ENCODE measurements at places on chromosomes 6 and 20. TPM values are rescaled to one million over a fixed set of nuclear protein-coding genes. Genes with fewer than 3 reads are reported as not detected.
A peak's percentile ranks its signal among the peaks of the same experiment; 100 is the strongest.

The CRYBG1 gene
- 0.07 TPM for total RNA-seq

The SNAP25 gene
- 9.2 TPM for total RNA-seq

The GNAS-AS1 gene
- total RNA-seq: 3.8 TPM

The GRM4 gene
- not detected for total RNA-seq

The RIPPLY2 gene
- total RNA-seq: 0.66 TPM

The CCDC170 gene
- total RNA-seq: 0.25 TPM

The SLC44A4 gene
- total RNA-seq: 0.32 TPM

The TCF21 gene
- total RNA-seq: not detected

DNA sequence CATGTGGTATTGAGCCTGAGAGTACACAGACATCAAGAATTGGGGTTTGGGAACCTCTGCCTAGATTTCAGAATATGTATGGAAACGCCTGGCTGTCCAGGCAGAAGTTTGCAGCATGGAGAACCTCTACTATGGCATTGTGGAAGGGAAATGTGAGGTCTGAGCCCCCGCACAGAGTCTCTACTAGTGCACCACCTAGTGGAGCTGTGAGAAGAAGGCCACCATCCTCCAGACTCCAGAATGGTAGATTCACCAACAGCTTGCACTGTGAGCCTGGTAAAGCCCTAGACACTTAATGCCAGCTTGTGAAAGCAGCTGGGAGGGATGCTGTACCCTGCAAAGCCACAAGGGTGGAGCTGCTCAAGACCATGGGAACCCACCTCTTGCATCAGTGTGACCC lies 658.2 kb downstream of the HACE1 start:
- no peak for DNase-seq

DNA sequence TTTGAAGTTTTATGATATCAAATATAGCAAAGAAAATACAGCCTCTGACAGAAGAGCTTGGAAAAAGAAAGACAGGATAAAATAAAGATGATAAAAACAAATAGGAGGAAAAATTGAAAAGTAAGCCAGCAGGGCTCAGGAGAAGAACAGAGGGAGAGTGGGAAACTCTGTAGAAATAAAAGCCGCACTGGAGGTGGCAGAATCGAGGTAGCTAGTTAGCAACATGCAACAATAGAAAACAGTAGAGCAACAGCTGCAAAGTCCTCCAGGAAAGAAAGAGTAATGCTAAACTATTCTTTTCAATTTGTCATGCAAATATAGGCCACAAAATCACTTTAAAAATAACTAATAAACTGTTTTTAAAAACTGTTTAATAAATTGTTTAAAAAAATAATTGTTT lies 28.8 kb downstream of the HBS1L start:
- DNase-seq: no peak

GRCh38 chr6:155142168-155143028 lies 121.4 kb upstream of the CLDN20 start:
- DNase-seq: no peak

- peak; percentile 81 for DNase-seq
Measured at GRCh38 chr20:39049684-39050554, 87.8 kb downstream of the DHX35 start.

- DNase-seq: no peak
Measured at GRCh38 chr6:111721753-111722154, 116.1 kb upstream of the TRAF3IP2 start.

DNA sequence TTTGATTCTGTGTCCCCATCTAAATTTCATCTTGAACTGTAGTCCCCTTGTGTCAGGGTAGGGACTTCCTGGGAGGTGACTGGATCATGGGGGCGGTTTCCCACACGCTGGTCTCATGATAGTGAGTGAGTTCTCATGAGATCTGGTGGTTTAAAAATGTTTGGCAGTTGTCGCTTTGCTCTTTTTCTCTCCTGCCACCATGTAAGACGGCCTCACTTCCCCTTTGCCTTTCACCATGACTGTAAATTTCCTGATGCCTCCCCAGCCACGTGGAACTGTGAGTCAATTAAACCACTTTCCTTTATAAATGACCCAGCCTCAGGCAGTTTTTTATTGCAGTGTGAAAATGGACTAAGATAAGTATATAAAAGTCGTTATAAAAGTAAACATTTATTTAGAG lies 80.5 kb upstream of the SGK1 start:
- no peak for DNase-seq

DNA sequence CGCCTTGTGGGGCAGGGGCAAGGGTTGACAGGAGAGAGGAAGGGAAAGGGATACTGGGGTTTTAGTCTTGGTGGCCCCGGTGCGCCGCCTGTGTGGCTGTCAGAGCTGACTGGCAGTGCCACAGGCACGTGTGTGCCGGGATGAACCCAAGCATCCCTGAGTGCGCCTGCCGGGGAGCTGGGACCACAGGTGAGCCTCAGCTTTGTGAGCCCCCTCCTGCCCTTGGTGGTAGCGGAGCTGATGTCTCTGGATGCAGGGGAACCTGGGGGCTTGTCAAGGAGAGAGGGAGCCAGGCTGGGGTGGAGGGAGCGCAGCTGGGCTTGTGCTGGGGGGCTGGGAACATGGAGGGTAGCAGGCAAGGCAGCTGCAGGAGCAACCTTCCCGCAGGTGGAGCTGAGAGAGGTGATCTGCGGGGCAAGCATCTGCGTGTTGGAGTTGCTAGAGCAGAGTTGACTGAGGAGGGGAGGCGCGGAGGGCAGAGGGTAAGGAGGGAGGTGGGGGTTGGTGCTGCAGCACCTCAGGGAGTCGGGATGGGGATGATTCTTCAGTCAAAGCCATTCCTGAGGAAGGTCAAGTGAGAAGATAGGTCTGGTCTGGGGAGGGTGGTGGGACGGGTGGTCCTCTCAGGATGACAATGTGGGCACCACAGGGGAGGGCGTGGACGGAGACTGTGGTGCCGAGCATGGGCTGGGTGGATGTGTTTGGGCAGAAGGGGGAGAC lies 28.1 kb downstream of the PYGB start:
- DNase-seq: no peak

DNA sequence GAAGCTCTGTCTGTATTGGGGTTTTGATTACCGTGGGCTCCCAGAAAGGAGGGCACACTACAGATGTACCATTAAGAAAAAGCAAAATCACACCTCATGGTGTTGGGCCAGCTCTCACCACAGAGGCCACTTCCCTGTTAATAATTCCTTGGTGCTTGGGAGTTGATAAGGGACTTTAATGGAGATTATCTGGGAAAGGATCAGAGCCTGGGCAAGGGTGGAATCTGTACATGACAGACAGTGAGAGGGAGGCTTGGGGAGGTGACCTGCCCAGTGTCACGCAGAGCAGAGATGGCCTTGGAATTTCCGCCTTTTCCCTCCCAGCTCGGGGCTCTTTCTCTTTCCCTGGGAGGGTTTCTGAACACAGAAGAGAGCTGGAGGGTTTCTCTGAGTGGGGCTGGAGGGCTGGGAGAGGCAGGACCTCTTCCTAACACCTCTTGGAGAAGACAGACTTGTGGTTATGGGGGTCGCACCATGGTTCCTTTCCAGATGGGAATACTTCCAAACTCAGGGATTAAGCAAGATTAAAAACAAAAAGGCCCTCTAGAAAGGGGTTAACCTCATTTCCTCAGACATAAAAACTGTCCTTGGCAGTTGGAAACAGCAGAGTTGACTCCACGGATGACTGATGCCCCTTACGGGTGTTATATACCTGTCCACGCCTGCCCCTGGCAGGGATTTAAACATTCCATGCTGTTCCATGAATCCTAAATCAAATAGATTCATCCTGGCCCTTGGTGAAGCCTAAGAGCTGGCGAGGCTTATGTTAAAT lies 16.8 kb upstream of the KCNK16 start:
- DNase-seq: no peak

GRCh38 chr6:151534576-151534975 lies 40.8 kb downstream of the CCDC170 start:
- no peak for DNase-seq

GRCh38 chr20:4898282-4899244 lies 102.7 kb downstream of the SLC23A2 start:
- no peak for DNase-seq

- DNase-seq: no peak
Measured at GRCh38 chr6:22829070-22829469, 259.7 kb downstream of the HDGFL1 start.

DNA sequence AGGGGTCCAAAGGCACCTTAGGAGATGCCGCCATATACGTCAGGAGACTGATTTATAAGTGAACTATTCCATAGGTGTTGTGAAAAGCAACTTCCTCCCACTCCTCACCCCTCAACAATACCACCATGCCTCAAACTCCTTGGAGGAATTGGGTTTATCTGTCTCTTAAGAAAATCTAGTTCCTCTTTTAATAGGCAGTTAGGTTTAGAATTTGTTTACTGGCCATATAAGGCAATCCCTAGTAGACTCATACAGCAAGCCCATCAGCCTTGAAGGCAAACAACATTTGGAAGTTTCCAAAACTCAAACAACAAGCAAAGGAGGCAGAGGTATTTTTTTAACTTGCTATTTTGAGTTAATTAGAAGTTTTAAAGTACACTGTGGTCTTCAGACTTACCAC lies 66.1 kb downstream of the PRND start:
- no peak for DNase-seq

GRCh38 chr20:24742436-24742835 lies 206.6 kb upstream of the CST7 start:
- DNase-seq: no peak

- no peak for DNase-seq
Measured at GRCh38 chr6:44896701-44897100, 431.4 kb upstream of the RUNX2 start.

GRCh38 chr6:56032715-56033260 lies 157.4 kb upstream of the BMP5 start:
- DNase-seq: no peak

GRCh38 chr6:133705066-133705465 lies 183.8 kb upstream of the TCF21 start:
- DNase-seq: no peak

- no peak for DNase-seq
Measured at GRCh38 chr6:157461000-157461915, 80.3 kb downstream of the ZDHHC14 start.

Data from neural crest cell (in vitro differentiated cells).